ENCODE measurements at places on chromosomes 16 and 17.

DNA sequence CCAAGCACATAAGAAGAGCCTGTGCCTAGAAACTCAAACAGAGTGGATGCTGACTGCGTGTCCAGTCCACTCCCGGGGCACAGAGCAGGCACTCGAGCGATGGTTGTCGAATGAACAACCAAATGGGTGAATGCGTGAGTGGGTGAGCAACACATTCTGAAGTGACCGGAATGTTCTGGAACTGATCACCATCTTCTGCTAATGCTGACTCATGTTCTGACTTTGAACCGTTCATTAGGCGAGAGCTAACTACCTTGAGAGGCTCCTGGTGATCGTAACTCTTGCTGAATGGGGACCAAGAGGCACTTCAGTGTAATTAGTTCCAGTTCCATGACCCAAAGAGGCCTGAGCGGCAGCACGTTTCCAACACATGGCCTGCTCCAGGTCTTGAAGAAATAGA lies 37.9 kb downstream of the IRF8 start:
- no peak for DNase-seq

DNA sequence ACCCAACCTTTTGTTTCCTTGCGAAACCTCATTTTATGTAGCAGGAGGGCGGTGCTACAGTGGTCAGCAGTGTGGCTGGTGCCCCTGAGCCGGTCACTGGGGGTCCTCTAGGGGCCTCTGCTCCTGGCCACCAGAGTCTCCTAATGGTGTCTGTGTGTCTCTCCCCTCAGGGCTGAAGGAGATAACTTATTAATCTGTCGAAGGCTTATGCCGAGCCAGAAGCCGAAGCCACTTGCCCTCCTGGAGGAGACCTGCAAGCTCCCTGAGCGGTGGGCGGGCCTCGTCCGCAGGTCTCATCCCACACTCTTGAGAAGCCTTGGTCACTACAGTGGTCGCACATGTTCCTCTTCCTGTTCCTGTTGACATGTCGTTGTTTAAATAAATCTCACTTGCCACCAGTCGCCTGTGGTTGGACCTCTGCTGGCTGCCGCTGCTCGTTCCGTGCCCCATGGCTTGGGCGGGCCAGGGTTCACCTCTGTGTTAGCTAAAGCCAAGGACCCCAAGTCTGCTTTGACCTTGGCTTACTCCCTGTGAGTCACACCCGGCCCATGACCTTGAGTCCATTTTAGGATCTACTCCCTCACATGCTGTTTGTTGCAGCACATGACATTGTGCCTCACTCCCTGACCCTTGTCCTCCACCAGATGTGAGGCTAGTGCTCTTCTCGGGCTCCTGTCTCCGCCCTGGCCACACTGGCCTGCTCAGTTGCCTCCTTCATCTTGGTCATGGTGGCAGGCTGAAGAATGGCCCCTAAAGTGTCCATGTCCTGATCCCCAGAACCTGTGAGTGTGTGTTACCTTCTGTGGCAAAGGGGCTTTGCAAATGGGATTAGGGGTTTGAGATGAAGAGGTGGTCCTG lies 38.7 kb upstream of the AQP8 start:
- DNase-seq: peak; percentile 75

GRCh38 chr17:44559634-44560554 lies 2.6 kb downstream of the FZD2 start:
- DNase-seq: no peak

GRCh38 chr17:18379246-18380146 lies 1.9 kb downstream of the EVPLL start:
- DNase-seq: peak; percentile 58

- no peak for DNase-seq
These were observed 67.8 kb downstream of the TMEM100 start for GRCh38 chr17:55654821-55655220.

- no peak for DNase-seq
These were observed 9.0 kb upstream of the PHAF1 start for GRCh38 chr16:67100569-67101310.

- no peak for DNase-seq
These were observed 4.7 kb upstream of the DLX4 start for GRCh38 chr17:49964303-49964768.

DNA sequence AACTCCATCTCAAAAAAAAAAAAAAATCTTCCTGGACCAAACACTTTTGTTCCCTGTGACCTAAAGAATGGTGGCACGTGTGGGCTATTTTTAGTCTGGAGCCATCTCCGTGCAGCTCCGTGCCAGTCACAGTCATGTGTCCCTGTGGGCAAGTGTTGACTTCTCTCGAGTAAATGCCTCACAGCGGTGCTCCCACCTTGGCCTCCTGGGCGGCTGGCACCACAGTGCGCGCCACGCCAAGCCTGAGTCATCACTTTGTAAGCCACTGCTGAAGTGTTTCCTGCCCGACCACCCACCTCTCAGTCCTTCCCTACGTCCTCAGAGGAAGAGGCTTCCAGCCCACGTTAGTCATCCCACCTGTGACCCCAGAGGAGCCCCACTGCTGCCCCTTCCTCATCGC lies 10.9 kb upstream of the HEXD start:
- DNase-seq: no peak

DNA sequence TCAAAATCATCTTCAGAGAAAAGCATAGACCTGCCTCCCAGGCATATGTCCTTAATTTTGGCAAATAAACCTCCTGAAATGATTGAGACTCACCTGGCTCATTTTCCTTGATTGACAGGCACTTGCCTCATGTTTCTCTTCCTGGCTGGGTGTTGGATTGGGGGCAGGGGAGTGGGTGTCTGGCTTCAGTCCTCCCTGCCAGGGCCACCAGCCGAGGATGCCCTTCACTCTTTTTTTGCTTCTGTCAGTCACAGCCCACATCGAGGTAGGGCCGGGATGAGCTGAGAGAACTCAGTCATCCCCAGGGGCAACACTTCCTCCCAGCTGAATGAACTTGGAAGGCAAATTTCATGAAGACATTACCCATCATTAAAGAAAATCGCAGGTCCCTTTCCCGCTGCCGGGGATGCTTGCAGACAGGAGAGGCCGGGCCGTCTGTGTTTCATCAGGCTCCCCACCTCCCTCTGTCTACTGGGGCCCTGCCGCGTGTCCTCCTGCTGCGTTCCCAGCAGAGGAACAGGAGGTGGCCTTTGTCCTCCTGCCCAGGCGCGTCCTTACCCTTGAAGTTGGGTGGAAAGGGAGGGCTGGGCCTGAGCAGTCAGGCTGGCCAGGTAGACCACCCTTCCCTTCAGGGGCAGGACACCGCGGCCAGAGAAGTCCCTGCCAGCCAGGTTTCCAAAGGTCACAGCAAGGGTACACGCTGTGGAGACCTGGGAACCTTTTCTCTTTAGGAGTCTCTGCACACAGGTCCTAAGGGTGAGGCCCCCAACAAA lies 11.2 kb upstream of the DNAH17 start:
- peak; percentile 59 for DNase-seq

DNA sequence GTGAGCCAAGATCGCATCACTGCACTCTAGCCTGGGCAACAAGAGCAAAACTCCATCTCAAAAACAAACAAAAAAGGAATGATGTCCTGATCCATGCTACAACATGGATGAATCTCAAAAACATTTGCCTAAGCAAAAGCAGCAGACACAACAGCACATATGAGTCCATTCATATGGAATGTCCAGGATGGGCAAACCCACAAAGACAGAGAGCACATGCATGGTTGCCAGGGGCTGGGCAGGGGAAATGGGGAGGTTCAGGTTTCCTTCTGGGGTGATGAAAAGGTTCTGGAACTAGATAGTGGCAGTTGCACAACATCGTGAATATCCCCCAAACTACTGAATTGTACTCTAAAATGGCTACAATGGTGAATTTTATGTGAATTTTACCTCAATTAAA lies 35.3 kb upstream of the RAI1 start:
- no peak for DNase-seq

GRCh38 chr17:7045492-7046126 lies 1.7 kb upstream of the SLC16A11 start:
- DNase-seq: no peak

DNA sequence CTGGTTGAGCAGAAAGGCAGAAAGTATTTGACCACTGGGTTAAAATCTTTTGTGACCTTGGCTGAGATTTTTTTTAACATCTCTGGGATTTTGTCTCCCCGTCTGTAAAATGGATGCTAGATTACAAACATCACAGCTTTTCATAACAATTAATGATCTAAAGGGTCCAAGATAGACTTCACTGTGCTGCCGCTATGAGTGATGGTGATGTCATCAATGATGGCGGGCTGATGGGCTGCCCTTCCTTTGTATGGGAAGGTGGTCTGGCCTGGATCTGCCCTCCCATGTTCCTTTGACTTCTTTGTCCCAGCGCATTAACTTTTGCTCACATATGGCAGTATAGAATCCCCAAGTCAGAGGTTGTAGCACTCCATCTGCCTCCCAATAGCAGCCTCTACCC lies 116.7 kb downstream of the IRX5 start:
- no peak for DNase-seq

GRCh38 chr17:2948721-2949468 lies 114.5 kb downstream of the OR1D5 start:
- DNase-seq: peak; percentile 36

- DNase-seq: no peak
These were observed 2.2 kb downstream of the SEPTIN12 start for GRCh38 chr16:4785758-4786433.

GRCh38 chr17:83137523-83137922 lies 58.1 kb downstream of the METRNL start:
- peak; percentile 51 for DNase-seq

DNA sequence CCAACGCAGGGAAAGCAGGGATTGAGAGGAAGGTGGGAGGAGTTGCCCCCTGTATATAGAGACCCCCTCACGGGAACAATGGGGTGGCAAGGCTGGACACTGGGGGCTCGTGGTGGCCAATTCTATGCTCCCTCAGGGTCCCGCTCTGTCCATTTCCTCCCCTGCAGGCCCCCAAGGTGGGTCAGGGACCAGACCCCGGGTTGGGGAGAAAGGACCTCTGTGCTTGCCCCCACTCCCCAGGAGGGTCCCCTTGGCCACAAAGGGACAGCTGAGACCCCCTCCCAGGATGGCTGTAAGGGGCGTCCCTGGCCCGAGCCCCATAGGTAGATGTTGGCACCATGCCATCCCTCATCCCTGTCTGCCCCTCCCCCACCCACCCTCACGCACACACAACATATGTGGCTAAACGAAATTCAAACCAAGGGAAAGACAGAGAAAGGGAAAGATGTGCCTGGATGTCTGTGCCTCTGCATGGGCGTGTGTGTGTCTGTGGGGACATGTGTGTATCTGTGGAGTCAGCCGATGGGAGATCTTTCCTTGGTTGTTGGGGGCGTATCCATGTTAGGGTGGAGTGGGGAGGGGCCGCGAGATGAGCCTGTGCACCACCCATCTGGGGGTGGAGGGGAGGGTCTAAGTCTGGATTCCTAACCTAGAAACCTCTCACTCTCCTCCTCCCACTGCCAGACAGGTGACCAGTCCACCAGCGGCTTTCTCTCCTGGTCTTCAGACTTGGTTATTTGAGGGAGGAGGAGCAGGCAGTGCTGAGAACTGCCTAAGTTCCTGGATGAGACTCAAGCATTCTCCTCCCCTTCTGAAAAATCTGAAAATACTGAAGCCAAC lies 642 bp upstream of the NEUROD2 start:
- DNase-seq: no peak

Data from spleen (tissue), 13 donors.